CD4-positive, alpha-beta T cell (primary cell): ENCODE measurements at places on chromosomes 11 and 22.
A peak's percentile ranks its signal among the peaks of the same experiment; 100 is the strongest.

DNA sequence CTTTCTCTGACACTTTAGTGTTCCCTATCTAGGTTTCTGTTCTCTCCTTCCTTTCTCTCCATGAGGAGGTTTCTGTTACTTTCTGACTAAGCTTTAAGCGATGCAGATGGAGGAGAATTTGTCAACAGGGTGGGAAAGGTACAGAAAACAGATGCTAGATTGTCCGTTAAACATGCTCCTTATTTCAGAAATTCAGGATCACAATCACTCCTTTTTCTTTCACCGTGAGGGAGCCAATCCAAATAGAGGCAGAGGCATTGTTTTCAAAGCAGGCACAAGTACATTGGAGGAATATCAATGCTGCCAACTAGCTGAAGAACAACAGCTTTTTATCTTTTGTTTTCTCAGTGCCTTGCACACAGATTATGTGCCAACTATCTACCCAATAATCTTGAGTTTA lies 215.7 kb upstream of the FOLH1 start:
- no peak for DNase-seq

- DNase-seq, result peak; percentile 67
Observed at GRCh38 chr11:62553080-62553838, 6.7 kb upstream of the AHNAK start.

GRCh38 chr11:9017773-9018172 lies 14.0 kb upstream of the NRIP3 start:
- DNase-seq, result peak; percentile 16

GRCh38 chr11:11432621-11433319 lies 79.7 kb upstream of the CSNK2A3 start:
- no peak for DNase-seq

GRCh38 chr22:23402275-23403151 lies 177.6 kb downstream of the IGLL1 start:
- peak; percentile 78 for DNase-seq

GRCh38 chr11:43503417-43503816 lies 144.7 kb downstream of the TTC17 start:
- no peak for DNase-seq

GRCh38 chr11:46616551-46617133 lies 385 bp downstream of the HARBI1 start:
- no peak for DNase-seq

DNA sequence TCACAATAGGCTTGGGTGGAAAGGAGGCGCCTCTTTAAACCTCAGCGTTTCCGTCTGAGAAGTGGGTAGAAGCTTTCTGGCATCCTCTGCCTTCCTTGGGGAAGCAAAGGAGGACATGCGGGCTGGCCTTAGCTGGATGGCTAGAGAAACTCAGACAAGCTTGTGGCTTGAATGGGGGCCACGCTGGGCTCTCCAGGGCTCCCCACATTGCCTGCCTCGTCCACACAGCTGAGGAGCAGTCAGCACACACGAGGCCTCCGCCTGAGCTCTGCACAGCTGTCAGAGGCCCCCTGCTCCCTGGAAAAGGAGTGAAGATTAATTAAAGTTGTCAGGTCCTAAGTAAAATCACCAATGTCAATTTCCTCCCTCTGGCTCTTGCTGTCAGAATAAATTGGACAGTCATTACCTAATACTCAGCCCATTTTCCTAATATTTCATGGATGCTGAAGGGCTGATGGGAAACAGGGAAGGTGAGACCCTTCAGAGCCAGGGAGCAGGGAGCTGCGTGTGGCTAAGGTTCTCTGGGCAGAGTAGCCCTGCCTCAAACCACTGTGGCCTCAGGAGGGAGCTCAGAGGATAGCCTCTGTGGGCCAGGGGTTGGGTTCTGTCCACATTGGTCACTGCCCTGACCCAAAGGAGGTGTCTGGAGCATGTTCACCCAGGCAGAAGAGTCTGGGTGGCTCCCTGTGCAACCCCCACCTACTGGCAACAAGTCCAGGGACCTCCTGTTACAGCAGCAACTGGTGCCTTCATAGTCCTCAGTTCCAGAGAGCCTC lies 118.3 kb upstream of the CD82 start:
- no peak for DNase-seq

GRCh38 chr22:41152902-41153301 lies 52.2 kb upstream of the L3MBTL2 start:
- DNase-seq, result no peak

DNA sequence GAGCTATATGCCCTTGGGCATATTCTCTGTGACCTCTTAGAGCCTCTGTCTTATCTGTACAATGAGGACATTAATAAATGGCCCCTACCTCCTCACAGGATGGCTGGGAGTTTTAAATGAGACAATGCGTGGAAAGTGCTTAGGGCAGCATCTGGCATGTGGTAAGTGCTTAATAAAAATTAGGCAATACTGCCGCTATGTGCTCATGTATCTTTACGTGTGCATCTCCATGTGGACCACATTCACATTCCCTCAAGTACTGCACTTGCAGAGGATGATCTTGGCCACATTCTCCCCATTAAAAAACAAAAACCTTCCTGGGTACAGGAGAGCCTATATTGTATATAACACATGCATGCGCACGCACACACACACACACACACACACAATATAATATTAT lies 19.1 kb upstream of the BSX start:
- no peak for DNase-seq

GRCh38 chr11:35791088-35791958 lies 128.7 kb downstream of the TRIM44 start:
- DNase-seq, result no peak

DNA sequence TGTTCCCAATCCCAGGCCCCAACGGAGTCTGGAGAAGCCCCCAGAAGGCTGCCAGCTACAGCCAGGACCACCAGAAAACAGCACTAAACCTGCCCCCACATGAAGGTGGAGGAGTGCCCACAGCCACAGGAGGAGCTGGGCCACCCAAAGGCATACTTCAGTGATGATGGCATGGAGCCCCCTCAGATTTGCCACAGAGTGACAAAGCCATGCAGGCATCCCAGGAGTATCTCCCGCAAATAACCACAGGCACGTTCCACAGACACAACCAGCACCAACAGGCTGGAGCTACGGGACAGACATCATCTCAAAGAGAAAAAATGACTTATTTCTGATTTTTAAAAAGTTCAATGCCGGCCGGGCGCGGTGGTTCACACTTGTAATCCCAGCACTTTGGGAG lies 10.6 kb downstream of the CARS1 start:
- DNase-seq, result no peak

DNA sequence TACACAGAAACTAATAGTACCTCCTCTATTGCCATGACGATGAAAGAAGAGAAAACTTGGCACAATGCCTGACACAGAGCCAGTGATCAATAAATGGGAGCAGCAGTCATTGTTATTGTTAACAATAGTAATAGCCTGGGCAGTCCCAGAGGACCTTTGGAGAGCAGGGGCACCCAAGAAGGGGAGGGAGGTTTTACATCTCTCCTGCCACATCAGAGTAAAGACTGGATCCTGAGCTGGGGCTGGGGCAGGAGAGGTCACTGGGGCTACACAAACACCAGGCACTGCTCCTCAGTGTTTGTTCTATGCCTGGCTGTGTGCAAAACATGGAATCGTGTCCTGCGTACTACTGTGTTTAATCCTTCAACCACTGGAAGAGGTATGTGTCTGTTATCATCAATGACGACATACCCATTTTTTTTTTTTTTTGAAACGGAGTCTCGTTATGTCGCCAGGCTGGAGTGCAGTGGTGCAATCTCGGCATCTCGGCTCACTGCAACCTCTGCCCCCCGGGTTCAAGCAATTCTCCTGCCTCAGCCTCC lies 25.0 kb upstream of the CREB3L1 start:
- no peak for DNase-seq

DNA sequence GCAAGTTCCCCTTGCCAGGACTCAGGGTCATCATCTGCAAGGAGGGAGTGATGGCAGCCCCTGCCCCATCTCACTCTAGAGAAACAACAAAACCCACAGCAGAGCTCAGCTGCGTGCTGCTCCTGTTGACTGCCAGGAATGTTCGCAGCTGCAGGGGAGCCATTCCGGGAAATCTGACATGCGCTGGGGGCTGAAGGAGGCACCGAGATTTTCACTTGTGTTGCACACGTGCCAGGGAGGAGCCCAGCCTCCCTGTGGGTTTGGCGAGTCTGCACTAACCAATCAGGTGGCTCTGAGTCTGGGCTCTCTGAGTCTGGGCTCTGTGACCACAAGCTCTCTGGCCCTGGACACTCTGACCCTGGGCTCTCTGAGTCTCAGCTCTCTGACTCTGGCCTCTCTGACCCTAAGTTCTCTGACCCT lies 10.5 kb downstream of the FGF3 start:
- DNase-seq, result no peak

DNA sequence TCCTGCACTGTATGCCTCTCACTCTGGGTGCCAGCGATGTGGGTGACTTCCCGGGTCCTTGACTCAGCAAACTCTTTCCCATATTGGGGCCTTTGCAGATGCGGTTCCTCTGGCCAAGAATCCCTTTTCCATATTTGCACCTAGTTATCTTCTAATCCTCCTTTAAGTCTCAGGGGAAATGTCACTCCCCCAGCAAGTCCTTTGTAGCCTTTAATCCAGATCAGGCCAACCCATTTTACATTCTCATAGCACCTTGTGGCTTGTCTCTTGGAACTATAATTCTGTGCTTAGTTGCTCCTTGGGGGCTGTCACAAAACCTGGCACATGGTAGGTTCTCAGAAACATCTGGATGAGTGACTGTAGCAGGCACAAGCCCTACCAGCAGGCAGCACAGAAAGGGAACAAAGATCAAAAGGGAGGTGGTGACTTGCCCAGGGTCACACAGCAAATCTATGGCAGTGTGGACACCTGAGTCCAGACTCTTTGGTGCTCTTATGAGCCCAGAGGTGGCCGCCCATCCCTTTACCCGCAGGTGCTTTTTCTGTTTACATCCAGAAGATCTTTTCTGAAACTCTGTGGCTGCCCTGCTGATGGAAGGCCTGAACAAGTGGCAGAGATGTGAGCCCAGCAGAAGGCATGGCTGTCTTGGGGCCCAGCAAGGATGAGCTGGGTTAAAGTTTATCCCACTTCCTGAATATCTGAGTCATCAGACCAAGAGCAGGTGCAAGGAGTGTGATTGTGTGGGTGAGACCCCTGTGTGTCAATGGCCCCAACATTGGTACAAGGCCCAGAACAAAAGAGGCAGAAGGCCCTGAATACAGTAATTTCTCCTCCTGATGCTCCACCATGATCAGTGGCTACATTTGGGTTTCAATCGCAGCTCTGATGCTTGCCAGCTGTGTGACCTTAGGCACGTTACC lies 78.6 kb upstream of the GRK3 start:
- no peak for DNase-seq

DNA sequence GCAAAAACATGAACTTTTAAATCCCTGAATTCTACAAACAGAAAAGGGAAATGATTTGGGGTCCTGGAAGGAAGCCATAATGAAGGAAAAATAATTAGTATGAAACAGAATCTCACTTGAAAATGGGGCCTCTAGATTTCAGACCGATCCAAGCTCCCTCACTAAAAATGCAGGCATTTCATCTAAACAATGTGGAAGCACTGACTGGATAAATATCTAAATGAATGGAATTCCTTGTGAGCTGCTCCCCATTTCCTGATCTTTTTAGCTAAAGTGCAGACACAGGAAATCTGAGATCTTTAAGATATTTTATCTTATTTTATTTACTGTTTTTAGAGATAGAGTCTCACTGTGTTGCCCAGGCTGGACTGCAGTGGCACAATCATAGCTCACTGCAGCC lies 1255.8 kb downstream of the LRRC4C start:
- no peak for DNase-seq

GRCh38 chr22:47303161-47303890 lies 540.9 kb downstream of the TBC1D22A start:
- DNase-seq, result no peak

DNA sequence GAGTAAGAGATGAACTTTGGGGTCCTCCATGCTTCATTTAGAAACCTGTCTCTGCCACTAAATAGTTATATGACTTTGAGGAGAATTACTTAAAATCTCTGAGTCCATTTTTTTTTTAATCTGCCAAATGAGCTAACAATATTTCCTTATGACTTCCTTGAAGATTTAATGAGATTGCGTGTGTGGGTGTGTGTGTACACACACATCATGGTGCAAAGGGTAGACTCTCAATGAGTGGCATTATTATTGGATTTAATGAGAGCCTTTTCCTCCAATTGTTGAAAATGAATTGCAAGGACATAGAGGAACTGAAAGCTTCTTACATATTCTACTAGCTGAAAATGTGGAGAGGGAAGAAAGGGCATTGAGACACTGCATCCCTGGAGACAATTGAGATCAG lies 573.5 kb upstream of the LUZP2 start:
- no peak for DNase-seq
